ENCODE measurements at places on chromosomes 12 and 14.

- DNase-seq: no peak
Measured at GRCh38 chr12:108248011-108248410, 91.1 kb downstream of the CMKLR1 start.

GRCh38 chr12:132236129-132236929 is 92.1 kb downstream of the NOC4L start:
- DNase-seq: no peak

- no peak for DNase-seq
Measured at GRCh38 chr14:66403183-66403582, 83.0 kb upstream of the CCDC196 start.

DNA sequence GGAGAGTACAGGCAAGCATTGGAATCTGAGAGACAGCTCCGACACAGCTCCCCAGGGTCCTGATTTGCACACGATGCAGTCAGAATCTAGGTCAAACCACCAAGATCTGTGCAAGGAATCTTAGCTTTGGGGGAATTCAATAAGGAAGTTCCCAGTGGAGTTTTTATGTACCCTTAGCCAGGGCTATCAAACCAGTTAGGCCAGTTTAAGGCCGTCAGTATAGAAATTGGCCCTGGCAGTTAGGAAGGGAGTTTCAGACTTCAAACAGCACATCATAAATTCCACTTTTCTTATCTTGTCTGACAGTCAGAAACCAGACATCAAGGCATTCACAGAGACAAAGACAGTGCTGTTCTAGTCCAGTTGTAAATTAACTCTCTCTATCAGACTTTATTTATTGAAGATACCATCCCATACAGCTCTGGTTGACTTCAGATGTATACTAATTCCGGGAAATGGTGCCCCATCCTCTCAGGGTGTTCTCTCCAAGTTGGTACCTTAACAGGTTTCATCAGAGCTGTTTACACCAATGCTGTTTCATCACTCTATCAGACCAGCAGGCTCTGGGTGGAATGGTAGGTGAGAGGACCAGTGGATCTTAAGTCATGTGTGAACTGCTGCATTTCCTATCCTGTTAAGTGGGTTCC is 157.5 kb upstream of the ATF7IP start:
- DNase-seq: no peak

- DNase-seq: no peak
Measured at GRCh38 chr12:107731366-107731765, 29.6 kb downstream of the PRDM4 start.

DNA sequence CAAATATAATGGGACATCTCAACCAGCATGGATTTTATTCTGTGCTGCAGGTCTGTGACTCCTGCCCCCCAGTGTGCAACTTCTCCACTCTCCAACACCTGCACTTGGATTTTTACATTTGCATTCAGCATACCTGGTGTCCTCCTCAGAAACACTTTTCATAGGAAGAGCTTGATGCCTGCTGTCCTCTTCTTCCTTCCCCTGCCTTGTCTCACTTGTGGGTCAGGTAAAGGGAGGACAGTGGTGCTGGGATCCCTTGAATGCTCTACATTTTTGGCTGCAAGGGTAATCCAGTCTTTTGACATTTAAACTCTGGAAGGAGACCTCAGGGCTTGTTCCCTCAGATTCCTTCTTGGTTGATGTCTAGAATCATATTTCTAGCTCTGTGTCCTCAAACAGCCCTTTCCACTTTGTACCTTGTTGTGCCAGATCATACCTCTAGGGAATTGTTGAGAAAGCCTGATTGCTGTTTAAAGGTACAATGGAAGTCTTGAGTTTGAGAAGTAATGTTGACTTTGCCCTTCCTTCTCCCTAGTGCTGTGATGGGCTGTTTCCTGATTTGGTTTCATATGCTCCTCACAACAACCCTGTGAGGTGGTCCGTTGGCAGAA is 12.6 kb downstream of the UBE3B start:
- no peak for DNase-seq

GRCh38 chr14:49851813-49852212 is 775 bp downstream of the NEMF start:
- no peak for DNase-seq

DNA sequence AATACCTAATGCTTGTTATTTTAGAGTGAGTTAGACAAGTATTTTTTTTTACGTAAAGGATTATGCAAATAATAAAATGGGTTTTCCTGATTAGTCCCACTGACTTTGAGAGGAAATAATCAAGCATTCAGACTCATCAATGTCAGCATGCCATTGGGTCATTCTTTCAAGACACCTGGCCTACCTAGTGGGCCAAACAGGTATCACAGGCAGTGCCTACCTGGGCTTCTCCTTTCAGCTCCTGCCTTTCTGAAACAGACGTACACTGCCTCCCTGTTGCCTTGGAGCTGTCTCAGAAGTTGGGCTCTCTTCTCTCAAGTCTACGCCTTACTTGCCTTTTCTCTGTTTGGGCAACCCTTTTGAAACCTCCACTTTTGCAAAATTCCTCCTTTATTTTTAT is 545.6 kb downstream of the SNAPC1 start:
- DNase-seq: no peak

DNA sequence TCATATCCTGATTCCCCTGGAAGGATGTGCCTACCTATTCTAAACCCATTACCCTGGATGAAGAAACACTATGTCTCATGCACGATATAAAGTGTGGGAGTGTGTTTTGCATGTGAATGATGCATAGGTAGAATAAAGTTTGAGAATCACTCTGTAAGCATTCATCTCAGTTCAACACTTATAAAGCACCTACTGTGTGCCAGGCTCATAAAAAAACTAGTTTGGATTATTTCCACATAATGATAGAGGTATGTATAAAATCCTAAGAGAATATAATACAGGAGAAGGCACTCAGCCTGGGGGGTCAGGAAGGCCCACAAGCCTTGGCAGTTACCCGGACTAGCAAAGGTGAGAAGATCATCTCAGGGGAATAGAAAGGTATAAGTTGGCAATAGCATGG is 41.1 kb upstream of the BCL2L14 start:
- DNase-seq: no peak

- DNase-seq: no peak
Measured at GRCh38 chr12:111775205-111776193, 8.8 kb downstream of the ALDH2 start.

DNA sequence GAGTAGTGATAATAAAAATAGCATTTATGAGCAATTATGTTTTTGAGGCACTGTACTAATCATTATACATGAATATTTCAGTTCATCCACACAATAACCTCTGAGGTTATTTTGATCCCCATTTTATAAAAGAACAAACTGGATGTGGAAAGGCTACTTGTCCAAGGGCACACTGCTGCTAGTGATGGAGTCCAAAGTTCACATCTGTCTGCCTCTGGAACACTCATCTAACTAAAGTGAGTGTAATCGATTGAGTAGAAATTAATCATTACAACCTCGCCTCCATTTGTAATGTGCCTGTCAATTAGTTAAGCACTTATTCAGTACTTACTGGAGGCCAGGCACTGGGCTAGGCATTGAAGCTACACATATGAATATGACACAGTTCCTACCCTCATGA is 55.4 kb downstream of the TMEM260 start:
- DNase-seq: no peak

DNA sequence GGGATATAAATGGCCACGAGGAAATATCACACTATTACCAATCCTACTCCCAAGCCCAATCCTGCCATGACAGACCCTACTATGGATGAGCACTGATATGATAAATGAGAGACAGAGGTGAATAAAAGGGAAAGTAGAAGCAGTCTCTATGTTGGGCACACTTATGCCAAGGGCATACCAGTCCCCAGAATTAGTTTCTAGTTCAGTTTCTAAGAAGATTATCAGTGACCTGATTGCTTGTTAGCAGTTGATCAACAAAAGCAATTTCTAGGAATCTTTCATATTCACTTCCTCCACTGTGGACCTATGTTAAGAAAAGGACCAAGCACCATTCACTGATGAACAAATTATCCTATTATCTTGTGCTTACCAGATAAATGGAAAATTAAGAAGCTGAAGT is 20.0 kb downstream of the SCAF11 start:
- DNase-seq: no peak

GRCh38 chr14:22189881-22190280 is 399.1 kb downstream of the DAD1 start:
- no peak for DNase-seq

DNA sequence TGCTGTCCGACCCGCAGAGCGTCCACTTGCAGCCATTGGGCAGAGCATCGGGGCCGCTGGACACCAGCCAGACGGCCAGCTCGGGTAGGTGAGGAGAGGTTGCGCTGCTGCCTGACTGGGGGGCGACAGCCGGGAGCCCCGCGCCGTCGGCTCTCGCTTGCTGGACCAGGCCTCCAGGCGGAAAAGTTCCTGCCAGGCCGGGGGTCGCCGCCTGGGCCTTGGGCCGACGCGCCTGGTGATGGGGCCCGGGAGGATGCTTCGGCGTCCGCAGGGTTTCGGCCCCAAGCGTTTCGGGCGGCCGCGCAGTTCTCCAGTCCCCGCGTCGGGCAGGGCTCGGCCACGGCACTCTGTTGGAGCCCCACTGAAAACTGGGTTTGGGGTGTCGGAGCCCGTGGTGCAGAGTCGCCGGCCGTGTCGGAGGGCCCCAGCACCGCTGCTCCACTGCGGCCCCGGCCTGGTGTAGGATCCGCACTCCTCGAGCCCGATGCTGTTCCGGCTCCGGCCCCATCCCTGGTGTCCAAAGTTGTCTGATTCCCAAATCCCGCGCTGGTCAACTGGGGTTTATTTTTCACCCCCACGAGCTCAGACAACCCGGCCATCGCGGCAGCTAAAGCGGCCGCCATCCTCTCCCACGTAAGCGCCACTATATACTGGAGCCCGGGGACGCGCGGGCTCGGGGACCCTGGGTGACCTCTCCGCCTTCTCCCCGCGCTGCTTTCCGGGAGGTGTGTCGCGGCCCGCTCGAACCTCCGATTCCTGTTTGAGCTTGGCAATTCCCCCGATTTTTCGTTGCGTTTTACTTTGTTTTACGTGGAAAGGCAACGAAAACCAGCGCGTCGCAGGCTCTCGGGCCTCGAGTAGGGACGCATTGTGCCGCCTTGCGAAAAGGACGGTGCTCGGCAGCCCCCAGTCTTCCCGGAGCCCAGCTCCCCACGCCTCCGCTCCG is 872 bp downstream of the VSX2 start:
- no peak for DNase-seq

DNA sequence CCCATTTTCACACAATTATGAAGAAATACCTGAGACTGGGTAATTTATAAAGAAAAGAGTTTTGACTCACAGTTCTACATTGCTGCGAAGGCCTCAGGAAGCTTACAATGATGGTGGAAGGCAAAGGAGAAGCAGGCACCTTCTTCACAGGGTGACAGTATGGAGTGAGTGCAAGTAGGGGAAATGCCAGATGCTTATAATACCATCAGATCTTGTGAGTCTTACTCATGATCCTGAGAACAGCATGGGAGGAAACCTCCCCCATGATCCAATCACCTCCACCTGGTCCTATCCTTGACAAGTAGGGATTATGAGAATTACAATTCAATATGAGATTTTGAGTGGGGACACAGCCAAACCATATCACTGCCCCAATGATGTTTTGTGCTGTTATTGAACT is 189.3 kb upstream of the CRY1 start:
- DNase-seq: no peak

- DNase-seq: peak; percentile 83
Measured at GRCh38 chr12:7935590-7936581, at the start of gene SLC2A3. Gene SLC2A3, minus strand, starts transcription at chr12:7936187. Its CDS starts 153 bp downstream, at chr12:7936034.

GRCh38 chr12:8054816-8055215 is 11.3 kb downstream of the C3AR1 start:
- DNase-seq: no peak

DNA sequence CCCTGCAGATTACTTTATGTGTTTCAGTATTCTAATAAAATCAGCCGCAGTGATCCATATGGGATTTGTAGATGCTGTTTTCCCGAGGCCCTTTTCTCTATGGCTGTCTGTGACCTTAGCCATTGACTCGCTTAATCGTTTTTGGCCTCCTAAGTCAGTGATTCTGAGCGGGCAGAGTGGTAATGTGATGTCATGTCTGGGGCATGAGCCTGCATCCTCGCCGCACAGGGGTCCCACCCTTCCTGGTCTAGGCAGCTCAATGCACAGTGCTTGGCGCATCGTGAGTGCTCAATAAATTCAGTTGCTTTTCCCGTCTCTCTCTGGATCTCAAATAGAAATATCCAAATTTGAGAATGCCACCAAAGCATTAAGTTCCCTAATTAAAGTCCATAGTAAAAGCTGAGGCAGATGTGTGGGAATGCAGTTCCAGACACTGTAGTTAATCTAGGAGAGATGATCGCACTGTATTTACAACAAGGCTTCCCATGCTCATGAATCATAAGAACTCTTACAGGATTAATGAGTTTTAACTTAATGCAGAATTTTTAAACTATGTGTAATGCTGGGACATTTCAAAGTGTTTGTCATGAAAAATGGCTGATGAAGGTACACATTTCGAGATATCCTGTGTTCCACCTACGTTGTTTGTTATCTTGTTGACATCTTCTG is 29.3 kb downstream of the HMGA2 start:
- no peak for DNase-seq

DNA sequence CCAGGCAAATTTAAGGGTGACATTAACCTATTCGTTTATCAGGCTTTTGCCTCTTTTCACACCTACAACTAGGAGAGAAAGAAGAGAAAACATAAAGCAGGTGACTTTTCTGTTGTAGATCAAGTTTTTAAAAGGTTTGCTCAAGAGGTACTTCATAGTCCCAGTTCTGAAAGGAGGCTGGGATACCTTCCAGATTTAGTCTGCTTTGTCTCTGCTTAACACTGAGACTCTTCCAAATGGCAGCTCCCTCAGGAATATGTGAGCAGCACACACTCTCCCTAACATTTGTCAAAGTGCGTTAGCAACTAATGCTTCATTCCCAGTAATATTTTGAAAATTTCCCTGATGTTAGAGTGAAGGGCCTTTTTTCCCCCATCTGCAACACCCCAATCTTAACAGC is 133.7 kb upstream of the RASSF8 start:
- no peak for DNase-seq

- no peak for DNase-seq
Measured at GRCh38 chr14:68047906-68048305, 228.3 kb downstream of the RAD51B start.

DNA sequence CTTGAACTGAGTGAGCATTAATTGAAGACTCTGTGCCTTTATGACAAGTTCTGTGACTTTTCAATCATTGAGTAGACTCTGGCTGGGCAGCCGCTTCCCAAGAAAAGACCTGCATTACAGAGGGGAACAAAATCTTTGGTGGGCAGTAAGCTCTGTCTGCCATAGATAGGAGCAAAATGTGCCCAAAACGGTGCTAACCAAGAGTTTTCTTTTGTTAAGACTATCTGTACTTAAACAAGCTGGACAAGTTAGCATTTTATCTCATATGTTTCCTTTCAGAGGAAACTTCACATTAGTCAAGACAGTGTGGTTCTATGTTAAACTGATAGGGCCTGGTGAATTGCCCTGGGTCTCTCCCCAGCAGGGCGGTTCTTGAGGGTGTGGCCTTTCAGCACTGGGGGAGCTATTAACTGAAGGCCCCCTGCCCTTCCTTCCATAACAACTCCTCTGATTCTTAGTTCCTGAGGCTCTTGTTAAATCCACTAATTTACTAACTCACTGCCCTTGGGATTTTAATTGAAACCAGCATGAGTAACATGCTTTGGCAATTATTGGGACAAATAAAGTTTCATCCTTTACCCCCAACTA is 219.6 kb downstream of the KTN1 start:
- no peak for DNase-seq
